ENCODE measurements at places on chromosomes 11 and 22.

DNA sequence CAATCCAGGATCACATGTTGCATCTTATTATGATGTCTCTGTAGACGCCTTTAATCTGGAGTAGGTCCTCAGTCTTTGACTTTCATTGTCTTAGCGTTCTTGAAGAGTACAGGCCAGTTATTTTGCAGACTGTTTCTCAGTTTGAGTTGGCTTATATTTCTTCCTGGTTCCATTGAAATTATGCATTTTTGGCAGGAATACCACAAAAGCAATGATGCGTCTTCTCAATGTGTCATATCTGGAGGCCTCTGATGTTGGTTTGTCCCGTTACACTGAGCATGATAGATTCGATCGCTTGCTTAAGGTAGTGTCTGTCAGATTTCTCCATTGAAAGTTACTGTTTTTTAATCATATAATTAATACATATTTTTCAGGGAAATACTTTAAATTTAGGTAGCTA lies 30.6 kb downstream of the TECTA start:
- peaks cover 12% of the 10 kb centered on the region for H3K27me3 ChIP-seq
- H3K36me3 ChIP-seq, result no peaks in the 10 kb centered on the region
- DNase-seq, result no peak
- H3K4me3 ChIP-seq, result no peak overlapping the region
- H3K4me1 ChIP-seq, result no peaks in the 10 kb centered on the region

DNA sequence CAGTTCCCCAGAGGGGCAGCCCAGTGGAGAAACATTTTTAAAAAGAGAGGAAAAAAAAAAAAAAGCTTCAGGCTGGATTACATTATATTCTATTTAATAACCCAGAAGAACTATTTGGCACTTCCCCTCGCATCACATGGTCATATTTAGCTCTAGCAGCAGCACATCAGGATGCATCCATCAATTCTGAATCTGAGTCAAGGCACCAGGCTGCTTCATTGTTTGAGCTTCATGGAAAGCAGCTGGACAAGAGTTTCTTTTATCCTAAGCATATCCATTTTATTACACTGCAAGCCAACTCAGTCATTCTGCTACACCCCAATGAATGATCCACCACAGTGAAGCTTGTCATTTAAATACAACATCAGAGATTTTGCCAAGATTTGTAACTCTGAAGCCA lies 10.0 kb downstream of the SPTY2D1 start:
- no peak overlapping the region for H3K4me3 ChIP-seq
- H3K27me3 ChIP-seq, result no peaks in the 10 kb centered on the region
- H3K36me3 ChIP-seq, result peaks cover 11% of the 10 kb centered on the region
- no peak for DNase-seq

DNA sequence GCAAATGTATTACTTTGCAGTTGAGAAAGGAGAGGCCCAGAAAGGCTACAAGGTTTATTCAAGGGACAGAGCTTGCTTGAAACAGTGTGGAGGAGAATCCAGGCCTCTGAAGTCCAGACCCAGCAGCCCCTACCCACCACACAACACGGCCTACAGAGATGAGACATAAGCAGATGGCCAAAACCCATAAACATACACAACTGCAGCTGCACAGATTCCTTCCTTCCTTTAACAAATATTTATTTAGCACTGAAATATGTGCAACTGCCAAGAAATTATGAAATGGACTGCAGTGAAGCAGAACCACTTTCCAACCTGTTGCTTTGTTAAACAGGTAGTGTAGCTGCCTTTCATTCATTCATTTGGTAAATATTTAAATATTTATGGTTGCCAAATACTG lies 122.3 kb downstream of the SPATA19 start:
- no peaks in the 10 kb centered on the region for H3K36me3 ChIP-seq
- no peaks in the 10 kb centered on the region for H3K4me1 ChIP-seq

DNA sequence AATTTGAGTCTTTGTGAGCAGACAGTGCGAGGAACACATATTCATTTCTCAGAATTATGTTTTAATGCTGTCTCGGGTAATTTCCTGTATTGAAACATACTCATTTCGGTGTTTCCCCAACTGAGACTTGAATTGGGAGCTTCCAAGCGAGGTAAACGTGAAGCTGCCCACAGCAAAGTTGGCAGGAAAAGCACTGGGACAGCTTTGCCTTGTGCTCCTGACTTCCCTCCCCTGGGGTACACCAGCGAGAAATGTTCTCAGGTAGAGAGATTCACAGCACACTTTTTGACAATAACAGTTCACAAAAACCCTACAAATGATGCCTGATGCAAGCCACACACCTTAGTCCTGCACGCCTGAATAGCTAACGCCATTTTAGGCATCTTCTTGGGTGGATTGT lies 3.1 kb downstream of the HTR3B start:
- H3K4me3 ChIP-seq, result no peak overlapping the region
- DNase-seq, result no peak
- peaks cover 5% of the 10 kb centered on the region for H3K4me1 ChIP-seq
- no peak overlapping the region for H3K27ac ChIP-seq
- H3K36me3 ChIP-seq, result no peaks in the 10 kb centered on the region
- H3K27me3 ChIP-seq, result peaks cover 8% of the 10 kb centered on the region

GRCh38 chr22:40583053-40583741 lies 53.3 kb downstream of the MRTFA start:
- H3K27ac ChIP-seq, result peak overlapping the region; percentile 25
- no peaks in the 10 kb centered on the region for H3K27me3 ChIP-seq
- DNase-seq, result no peak
- peaks cover 36% of the 10 kb centered on the region for H3K4me1 ChIP-seq
- H3K36me3 ChIP-seq, result peaks cover 34% of the 10 kb centered on the region
- no peak overlapping the region for H3K4me3 ChIP-seq

DNA sequence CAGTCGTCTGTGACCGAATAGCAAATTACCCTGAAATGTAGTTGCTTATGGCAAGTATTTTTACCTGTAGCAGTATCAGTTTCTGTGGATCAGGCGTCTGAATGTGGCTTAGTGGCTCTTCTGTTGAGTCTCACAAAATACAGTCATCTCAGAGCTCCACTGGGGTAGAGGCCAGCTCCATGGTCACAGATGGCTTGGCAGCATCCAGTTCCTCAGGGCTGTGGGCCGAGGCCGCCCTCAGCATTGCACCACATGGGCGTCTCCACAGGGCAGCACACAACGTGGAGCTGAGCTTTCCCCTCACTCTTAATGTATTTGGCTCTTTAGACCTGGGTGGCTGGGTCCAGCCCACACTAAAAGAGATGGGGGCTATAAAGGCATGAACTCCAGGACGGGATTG lies 57.8 kb downstream of the SBF1 start:
- H3K27me3 ChIP-seq, result no peaks in the 10 kb centered on the region
- no peaks in the 10 kb centered on the region for H3K4me1 ChIP-seq
- DNase-seq, result no peak
- H3K36me3 ChIP-seq, result peaks cover 72% of the 10 kb centered on the region

DNA sequence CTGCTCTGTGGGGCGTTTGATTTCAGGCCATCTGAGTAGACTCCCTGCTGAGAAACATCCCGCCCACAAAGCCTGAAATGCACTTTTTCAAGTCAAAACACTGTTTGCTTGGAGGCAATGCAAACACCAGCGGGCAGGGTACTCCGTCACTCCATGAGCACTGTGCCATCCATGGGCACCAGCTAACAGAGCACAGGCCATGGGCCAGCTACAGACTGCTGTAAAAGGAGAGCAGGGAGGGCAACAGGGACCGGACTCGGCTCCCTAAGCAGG lies 16.6 kb upstream of the EFCAB6 start:
- DNase-seq, result no peak
- H3K4me1 ChIP-seq, result no peaks in the 10 kb centered on the region
- peaks cover 5% of the 10 kb centered on the region for H3K27me3 ChIP-seq
- H3K36me3 ChIP-seq, result no peaks in the 10 kb centered on the region
- H3K27ac ChIP-seq, result no peak overlapping the region
- H3K4me3 ChIP-seq, result no peak overlapping the region

DNA sequence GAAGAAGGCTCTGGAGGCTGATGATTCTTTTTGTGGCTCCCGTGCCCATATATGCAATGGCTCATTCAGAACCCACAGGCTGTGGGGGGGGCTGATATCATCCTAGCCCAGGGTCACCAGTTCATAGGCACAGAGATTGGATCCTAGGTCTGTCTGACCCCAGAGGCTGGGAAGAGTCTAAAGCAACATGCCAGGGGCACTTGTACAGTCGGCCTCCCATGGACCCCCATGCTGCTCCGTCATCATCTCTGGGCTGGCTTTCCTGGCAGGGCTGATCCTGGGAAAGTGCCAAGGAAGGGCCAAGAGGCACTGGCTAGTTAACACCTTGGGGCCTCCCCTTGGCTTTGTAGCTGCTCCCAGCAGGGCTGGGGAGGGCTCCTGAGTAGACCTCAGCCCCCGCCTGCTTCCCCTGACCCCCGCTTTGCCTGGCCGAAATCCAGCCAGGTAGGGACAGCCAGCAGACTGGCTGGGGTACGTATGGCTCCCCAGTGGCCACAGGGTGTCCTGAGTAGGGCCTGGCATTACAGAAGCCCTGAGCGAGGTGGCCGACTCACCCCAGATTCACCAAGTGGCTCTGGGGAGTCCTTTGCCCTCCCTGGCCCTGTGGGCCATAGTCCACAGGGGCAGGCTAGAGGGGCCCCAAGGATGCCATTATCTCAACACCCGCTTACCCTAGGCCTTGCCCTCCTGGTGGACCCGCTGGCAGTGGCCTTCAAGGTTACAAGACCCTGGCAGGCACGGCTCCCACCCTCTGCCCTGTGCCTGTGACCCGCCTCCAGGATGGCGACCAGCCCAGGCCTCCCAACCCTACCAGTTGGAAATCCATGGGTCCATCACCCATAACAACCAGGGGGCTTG lies 22.5 kb downstream of the FADS3 start:
- DNase-seq, result no peak
- H3K27me3 ChIP-seq, result no peaks in the 10 kb centered on the region
- H3K36me3 ChIP-seq, result no peaks in the 10 kb centered on the region
- H3K4me3 ChIP-seq, result no peak overlapping the region
- H3K27ac ChIP-seq, result no peak overlapping the region

GRCh38 chr22:41280854-41281253 lies 5.1 kb downstream of the RANGAP1 start:
- no peak overlapping the region for H3K27ac ChIP-seq
- peaks cover 17% of the 10 kb centered on the region for H3K4me1 ChIP-seq
- H3K4me3 ChIP-seq, result no peak overlapping the region
- no peak for DNase-seq
- H3K27me3 ChIP-seq, result no peaks in the 10 kb centered on the region

DNA sequence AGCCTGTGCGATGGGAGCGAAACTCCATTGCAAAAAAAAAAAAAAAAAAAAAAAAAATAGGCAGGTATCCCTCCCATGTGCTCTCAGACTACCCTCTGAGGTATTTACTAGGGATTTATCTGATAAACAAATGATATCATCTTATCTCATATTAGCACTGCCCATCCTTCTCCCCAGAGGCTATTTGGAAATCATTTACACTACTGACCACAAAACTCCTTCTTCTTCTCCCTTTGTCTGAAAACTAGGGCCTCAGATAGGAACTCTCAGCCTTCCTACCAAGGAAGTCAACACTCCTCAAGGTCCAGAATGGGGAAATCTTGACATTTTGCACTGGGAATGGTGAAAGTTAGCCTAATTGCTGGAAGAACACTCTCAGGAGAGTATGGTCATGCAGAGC lies 46.4 kb downstream of the LARGE2 start:
- no peak overlapping the region for H3K27ac ChIP-seq
- no peak overlapping the region for H3K4me3 ChIP-seq
- peaks cover 50% of the 10 kb centered on the region for H3K36me3 ChIP-seq
- no peak for DNase-seq
- H3K27me3 ChIP-seq, result no peaks in the 10 kb centered on the region

DNA sequence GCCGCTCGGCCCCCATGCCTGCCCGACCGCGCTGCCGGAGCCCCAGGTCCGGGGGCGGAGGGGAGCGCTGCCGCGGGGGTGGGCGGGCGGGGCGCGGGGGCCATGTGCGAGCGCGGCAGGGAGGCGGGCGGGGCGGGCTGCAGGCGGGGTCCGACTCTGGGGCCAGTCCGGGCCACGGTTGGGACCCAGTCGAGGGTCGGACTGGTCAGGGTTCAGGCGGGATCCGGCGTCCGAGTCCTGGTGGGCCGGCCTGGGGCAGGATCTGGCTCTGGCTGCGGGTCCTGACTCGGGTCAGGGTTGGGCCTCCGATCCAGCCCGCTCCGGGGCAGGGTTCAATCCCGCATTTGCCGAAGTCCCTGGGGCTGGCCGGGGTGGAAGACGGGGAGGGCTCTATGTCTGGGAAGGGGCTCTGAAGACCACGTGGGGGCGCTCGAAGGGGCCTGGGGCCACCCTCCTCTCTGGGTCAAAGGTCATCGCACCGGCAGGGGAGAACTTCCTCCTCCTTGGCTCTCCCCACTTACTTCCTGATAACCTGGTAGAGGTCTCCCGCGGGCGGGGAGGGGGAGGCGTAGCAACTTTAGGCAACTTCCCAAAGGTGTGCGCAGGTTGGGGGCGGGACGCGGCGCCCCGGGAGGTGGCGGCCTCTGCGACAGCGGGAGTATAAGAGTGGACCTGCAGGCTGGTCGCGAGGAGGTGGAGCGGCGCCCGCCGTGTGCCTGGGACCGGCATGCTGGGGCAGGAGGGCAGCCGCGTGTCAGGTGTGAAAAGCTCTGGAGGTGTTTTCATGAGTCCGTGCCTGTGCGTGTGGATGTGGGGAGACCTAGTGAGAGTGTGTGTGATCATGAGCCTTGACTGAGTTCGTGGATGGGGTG lies 603 bp downstream of the ESRRA start:
- peaks cover 2% of the 10 kb centered on the region for H3K27me3 ChIP-seq
- H3K4me3 ChIP-seq, result peak overlapping the region; percentile 95
- H3K27ac ChIP-seq, result peak overlapping the region; percentile 92
- H3K36me3 ChIP-seq, result peaks cover 13% of the 10 kb centered on the region

DNA sequence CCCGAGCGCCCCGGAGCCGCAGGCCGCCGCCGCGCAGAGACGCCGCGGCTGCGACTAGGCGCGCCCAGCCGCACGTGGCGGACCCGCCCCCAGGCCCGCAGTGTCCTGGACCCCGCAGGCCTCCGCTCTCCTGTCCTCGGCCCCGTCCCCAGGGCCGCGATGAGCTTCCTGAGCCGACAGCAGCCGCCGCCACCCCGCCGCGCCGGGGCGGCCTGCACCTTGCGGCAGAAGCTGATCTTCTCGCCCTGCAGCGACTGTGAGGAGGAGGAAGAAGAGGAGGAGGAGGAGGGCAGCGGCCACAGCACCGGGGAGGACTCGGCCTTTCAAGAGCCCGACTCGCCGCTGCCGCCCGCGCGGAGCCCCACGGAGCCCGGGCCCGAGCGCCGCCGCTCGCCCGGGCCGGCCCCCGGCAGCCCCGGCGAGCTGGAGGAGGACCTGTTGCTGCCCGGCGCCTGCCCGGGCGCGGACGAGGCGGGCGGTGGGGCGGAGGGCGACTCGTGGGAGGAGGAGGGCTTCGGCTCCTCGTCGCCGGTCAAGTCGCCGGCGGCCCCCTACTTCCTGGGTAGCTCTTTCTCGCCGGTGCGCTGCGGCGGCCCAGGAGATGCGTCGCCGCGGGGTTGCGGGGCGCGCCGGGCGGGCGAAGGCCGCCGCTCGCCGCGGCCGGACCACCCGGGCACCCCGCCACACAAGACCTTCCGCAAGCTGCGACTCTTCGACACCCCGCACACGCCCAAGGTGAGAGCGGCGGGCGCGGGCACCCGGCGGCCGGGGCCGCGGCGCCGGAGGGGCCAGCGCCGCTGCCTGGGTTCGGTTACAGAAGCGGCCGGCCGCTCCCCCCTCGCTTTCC lies 528 bp downstream of the WEE1 start:
- peaks cover 33% of the 10 kb centered on the region for H3K36me3 ChIP-seq
- DNase-seq, result no peak
- peak overlapping the region; percentile 95 for H3K4me3 ChIP-seq
- H3K27me3 ChIP-seq, result no peaks in the 10 kb centered on the region
